Activated T-helper 1 cell treated with anti-CD3 and anti-CD28 coated beads, Interleukin-2, amount 50 U/mL, for 16 hours (primary cell): ENCODE measurements at places on chromosomes 4 and X.

- DNase-seq, result no peak
Measured at GRCh38 chrX:80828232-80828631, 18.6 kb upstream of the BRWD3 start.

GRCh38 chr4:87363552-87363951 lies 27.4 kb downstream of the HSD17B11 start:
- DNase-seq, result no peak

DNA sequence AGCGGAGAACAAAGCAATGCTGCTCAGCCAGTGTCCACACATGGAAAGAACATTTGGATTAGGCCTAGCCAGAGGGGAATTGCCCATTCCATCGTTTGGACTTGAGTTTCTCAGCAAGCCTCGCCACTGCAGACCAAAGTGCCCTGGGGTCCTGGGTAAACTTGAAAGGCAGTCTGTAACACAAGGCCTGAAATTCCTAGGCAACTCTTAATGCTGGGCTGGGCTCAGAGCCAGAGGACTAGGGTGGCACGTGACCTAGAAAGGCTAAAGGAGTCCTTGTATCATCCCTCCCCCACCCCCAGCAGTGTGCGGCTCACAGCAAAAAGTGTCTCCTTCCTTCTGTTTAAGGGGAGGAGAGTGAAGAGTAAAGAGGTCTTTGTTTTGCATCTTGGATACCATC lies 210.4 kb upstream of the ARX start:
- DNase-seq, result no peak

DNA sequence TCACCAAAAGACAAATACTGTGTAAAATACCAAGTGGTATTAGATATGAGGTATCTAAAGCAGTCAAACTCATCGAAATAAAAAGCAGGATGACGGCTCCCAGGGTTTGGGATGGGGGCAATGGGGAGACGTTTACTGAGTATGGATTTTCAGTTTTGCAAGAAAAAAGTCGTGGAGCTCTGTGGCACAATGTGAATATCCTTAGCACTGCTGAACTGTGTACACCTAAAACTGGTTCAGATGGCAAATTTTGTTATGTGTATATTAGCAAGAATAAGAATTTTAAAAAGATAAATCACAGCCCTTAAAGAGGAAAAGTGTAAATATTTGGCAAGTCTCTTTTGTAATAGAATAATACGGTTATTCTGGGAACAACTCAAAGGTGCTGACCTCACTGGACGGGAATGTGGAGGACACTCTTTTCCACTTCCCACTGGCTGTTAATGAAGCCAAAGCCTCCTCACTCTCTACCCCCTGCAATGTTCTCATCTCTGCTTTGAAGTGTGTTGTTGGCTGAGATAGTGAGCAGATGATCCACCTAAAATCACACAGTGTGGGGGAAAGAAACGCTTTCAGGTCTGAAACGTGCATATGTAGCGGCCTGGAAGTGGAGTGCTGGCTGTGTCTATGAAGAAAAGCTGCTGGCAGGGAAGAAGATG lies 49.2 kb downstream of the SEL1L3 start:
- DNase-seq, result no peak

- no peak for DNase-seq
Measured at GRCh38 chr4:172245516-172245915, 432.3 kb downstream of the GALNTL6 start.

DNA sequence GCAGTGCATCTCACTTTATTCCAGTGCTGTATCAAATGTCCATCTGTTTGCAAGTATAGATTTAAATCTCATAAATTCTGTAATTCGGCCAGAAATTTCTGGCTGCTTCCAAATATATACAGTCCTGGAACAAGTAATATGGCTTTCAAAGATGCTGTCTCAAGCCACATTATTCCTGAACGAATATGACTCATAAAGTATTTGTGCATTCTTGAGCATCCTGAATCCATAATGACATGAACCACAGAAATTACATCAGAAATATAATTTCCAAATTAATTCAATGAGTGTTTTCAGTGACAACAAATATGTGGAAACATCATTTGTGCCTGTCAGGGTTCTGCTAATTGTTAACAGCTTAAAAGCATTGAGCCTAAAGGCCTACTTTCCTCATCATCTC lies 140.9 kb upstream of the HPGD start:
- DNase-seq, result no peak

- no peak for DNase-seq
Measured at GRCh38 chr4:8912506-8912905, 40.9 kb upstream of the HMX1 start.
